ENCODE measurements at places on chromosomes 1 and 21.
A peak's percentile ranks its signal among the peaks of the same experiment; 100 is the strongest.

DNA sequence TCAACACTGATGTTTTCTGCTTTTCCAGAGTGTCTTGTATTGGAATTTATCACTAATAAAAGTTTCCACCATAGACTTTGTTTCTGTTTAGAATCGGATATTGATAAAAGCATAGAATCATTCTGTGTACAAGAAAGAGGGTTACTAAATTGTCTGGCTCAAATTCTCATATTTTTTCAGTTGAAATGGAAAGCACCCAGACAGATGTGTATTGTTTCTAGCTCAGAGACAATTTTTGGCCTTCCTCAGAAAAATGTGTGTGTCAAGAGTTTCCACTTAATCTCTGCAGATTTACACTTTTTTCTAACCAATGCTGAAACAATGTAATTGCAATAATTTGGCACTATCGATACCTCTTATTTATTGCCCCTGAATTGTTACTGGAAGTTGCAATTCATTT is 20.2 kb downstream of the LHX9 start:
- no peak for DNase-seq

DNA sequence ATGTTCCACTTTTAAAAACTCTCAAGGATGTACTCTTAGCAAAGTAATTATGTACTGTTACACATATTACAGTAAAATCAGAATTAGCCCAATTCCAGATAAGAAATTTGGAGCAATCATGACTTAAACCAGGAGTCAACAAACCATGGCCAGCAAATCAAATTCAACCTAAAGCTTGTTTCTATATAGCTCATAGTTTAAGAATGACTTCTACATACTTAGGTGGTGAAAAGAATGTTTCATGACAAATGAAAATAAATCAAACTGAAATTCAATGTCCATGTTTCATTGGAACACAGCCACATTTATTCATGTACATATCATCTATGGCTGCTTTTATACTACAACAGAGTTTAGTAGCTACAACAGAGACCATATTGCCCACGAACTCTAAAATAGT is 35.1 kb downstream of the FRRS1 start:
- DNase-seq, result no peak

DNA sequence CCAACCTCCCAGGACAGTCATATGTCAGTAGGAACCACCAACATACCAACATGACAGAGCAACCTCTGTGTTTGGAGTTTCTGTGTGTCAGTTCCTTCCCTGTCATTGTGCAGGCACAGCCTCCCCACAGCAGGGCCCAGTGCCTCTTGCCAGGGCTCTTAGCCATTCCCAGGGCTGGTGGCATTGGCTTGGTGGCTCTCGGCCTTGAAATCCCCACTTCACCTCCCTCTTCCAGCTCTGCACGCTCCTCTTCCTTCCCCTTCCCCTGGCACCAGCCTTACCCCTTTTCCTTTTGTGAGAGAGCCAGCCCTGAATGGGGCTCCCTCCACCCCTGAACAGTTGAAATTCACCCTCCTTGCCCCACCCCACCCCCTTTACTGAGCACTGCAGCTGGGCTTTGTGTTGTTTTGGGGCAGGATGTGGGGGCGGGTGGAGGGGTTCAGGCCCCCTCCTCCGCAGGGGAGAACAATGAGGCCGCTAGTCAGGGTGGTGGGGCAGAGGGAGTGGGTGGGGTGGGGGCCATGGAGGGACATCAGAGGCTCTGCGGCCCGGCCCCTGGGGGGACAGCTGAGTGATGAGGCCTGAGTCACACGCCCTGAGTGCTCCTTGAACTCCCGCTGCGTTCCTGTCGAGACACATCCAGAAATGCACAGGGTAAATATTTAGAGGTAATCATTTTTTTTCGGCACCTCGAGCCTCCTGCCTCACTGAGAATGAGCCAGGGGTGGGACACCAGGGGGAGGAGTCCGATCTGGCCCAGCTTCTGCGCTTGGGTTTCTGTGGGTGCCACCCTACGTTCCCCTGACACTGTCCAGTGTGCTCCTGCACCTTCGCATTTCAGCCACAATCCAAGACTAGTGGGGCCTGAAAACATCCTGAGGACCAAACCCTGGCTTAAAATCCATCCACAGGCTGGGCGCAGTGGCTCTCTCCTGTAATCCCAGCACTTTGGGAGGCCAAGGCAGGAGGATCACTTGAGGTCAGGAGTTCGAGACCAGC is 28.6 kb downstream of the LGR6 start:
- no peak for DNase-seq

DNA sequence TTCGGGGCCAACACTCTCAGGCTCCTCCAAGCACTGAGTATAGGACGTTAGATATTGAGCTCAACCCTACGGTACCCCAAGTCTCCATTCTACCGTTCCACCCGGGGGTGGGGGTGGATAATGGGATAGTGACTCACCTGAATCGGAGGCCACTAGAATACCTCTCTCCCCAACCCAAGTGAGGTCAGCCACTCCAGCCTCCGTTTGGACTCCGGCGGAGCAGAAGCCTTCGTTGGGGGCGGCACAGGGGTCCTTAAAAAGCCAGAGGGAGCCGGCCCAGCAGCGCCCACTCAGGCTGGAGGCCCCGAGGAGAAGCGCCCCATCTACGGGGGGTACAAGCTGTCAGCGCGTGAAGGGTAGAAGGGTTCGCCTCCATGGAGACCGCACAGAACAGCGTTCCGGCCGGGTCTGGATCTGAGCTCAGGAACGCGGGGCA is 556 bp downstream of the WDR77 start:
- no peak for DNase-seq

DNA sequence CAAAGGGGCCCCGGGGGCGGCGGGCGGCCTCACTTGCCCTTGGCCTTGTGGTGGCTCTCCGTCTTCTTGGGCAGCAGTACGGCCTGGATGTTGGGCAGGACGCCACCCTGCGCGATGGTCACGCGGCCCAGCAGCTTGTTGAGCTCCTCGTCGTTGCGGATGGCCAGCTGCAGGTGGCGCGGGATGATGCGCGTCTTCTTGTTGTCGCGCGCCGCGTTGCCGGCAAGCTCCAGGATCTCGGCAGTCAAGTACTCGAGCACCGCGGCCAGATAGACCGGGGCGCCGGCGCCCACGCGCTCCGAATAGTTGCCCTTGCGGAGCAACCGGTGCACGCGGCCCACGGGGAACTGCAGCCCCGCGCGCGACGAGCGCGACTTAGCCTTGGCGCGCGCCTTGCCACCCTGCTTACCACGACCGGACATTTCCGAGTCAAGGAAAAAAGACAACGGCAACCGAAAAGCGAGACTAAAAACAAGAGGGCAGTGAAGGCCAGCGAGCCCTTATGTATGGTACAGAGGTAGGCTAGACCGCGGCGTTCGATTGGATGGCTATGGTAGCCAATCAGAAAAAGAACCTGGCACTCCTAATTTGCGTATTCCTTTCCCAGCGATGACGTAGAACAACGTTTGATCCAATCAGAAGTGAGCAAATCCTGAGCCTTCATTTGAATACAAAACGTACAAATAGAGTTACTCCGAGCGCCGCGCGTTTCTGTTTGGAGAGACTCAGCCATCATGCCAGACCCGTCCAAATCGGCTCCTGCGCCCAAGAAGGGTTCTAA is 29.6 kb upstream of the RNF187 start:
- peak; percentile 82 for DNase-seq

- DNase-seq, result no peak
These were observed 88.3 kb downstream of the RPE65 start for GRCh38 chr1:68361346-68361910.

Measured in T follicular helper cell (primary cell).